ENCODE measurements at places on chromosomes 7 and 10.

- DNase-seq = no peak
These were observed 124.3 kb downstream of the KLF6 start for GRCh38 chr10:3660753-3661152.

DNA sequence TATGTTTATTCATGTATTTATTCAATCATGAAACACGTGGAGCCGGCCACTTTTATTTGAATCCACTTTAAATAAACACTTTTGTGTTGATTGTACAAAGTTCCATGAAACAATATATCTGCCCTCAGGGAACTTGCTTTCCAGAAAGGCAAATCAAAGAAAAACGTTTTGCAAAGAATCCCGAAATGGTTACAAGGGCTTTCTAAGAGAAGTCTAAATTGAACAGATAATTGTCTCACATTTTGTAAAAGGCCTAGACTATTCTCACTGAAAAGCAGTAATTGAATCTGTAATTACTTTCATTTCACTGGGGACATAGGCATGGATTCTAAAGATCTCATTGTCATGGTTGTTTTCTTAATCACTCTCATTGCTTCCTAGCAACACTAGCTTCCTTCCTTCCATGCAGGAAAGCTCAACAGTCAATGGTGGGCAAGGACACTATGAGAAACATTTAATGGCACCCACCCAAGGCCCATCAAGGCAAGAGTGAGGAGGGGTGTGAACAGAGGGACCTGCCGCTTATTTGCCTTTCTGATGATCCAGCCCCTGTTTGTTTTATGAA lies 622.4 kb upstream of the C7orf33 start:
- DNase-seq = no peak

- DNase-seq = no peak
These were observed 63.8 kb downstream of the ATAD1 start for GRCh38 chr10:87753995-87754866.

GRCh38 chr7:36171503-36171902 lies 18.4 kb downstream of the EEPD1 start:
- no peak for DNase-seq

DNA sequence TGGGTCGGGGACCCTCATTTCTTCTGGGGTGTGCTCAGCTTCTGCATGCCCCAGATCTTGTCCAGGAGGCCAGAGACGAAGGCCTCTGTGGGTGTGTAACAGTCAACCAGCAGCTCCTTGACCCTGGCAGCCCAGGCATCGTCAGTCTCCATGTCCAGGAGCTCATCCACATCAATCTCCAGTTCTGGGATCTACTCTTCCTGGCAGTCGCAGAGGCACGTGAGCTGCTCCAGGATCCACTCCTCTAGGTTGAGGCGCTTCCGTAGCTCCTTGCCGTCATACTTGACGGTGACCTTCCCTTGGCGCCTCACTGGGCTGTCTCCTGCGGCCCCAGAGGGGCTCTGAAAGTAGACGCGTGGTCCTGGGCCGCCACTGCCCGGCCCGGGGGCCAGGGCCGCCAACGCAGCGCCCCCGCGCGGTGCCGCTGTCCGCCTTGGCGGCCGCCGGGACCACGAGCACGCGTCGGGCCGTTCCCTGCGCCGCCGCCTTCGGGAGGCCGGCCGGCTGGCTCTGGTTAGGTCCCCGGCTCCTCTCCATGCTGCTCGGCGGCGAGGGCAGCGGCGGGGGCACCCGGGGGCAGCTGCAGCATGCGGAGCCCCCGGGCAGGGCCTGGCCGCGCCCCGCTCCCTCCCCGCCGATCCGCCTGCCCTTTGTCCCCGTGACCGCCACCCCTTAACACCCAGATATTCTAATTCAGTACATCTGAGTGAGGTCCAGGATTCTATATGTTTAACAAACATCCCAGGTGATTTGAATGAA lies 170.5 kb downstream of the SEPTIN7 start:
- DNase-seq = no peak

GRCh38 chr10:76429368-76430060 lies 998.1 kb downstream of the LRMDA start:
- peak; percentile 41 for DNase-seq

DNA sequence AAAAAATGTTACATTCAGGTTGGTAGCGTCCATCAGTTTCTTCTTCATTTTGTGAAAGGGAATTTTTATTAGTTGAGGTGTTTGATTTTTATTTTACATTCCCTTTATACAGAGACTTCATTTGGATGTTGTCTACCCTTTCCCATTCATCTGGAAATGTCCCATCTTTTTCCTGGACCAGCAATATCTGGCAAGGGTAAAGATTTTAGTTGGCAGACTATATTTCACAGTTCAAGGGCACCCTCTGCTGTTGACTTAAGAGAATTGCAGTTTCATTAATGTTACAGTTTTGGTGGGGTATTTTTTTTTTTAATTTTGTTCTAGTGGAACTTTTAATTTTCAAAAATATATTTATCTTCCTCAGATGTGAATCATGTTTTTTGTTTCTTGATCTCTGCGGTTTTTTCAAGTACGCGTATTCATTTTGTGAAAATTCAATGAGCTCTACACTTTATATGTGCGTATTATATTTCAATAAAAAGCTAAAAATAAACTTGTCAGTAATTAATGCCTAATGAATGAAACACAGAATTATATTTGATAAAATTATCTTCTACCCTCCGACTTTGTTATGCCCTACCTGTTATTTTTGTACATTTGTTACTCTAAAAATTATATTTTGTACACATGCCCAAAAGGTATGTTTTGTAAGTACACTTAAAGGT lies 97.9 kb upstream of the KLF14 start:
- peak; percentile 31 for DNase-seq

GRCh38 chr7:11252705-11253272 lies 279.1 kb downstream of the PHF14 start:
- no peak for DNase-seq

- no peak for DNase-seq
These were observed 35.7 kb upstream of the UNC5B start for GRCh38 chr10:71176661-71177060.

GRCh38 chr10:38605153-38605661 lies 511.1 kb downstream of the ZNF37A start:
- no peak for DNase-seq

- DNase-seq = no peak
These were observed 87.3 kb downstream of the C10orf105 start for GRCh38 chr10:71632200-71632820.

- DNase-seq = no peak
These were observed 23.6 kb downstream of the SKIDA1 start for GRCh38 chr10:21501731-21502347.

DNA sequence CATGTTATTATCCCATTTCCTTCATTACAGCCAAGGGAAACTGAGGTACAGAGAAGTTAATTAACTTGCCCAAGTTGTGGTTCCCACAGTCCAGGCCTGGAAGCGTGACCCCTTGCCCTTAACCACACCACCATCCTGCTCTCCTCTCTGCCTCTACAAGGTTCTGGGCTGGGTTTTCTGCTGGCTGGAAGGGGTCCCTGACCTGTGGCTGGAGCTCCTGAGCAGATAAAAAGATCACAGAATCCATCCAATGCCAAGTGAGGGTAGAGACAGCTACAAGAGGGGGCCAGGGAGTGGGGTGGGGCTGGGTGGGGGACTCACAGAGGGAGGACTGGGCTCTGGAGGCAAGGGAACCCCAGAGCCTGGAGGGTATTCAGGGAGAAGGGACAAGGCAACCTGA lies 9.7 kb downstream of the ASB10 start:
- no peak for DNase-seq

GRCh38 chr7:2698581-2699288 lies 10.7 kb downstream of the AMZ1 start:
- no peak for DNase-seq

GRCh38 chr7:6012355-6013104 lies 3.5 kb downstream of the AIMP2 start:
- peak; percentile 67 for DNase-seq

DNA sequence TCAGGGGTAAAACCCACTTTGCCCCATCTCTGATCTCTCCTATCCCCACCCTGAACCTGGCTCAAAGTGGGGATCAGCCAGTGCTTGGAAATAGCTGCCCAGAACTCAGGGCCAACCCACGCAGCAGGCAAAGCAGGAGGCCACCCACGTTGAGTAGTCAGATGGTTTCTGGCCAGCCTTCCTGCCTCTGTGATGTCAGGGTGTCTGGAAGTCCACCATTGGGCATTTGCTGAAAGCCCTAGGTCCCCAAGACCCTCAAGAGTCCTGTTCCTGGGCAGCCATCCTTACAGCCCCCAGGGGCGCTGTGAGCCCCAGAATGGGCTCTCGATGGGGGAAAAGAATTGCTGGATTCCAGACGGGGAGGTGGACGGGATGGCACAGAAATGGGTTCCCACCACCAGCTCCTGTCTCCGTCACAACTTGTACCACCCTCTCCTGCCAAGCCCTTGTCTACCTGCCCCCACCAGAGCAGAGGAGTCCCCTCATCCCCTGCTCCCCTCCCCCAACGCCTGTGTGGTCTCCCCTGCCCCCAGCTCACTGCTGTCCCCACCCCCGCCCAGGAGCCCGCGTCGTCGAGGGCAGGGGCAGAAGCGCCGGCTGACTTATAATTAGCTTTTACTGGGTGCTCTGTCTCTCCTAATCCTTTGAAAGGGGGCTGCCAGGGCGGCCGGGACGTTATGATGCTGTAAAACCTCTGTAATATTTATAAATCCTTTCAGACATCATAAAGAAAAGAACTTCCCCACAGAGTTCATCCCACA lies 3.9 kb downstream of the MYL10 start:
- peak; percentile 55 for DNase-seq

GRCh38 chr10:42553064-42553407 lies 85.3 kb downstream of the ZNF33B start:
- no peak for DNase-seq

DNA sequence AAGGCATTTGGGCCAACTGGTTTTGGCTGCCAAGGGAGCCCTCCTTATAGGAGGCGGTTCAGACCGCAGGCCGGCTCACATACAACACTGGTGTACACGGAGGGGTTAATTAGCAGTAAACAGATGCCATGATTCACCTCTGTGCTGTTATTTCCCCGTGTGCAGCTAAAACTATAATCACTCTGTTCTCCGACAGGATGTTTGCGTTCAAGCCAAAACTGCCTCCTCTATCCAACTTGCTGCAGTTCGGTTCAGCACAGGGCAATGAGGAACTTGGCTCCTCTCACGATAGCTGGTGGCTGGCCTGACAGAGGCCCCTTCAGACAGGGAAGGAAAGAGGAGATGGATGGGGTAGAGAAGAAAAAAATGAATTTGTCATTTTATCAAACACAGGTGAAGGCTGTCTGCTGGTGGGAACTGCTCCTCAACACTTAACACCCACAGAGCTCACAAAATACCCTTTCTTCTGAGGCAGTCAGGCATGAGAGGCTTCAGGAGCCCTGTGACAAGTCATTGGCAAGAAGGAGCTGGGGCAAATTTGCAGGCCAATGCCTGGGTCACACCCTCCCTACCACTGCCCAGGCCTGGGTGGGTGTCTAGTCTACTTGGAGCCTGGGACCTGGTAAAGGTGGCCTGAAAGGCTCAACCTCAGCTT lies 24.0 kb downstream of the KCNMA1 start:
- no peak for DNase-seq

- no peak for DNase-seq
These were observed 52.2 kb downstream of the MAGI2 start for GRCh38 chr7:79401254-79401653.

- DNase-seq = no peak
These were observed 221.3 kb upstream of the TCERG1L start for GRCh38 chr10:131532745-131533341.

- no peak for DNase-seq
These were observed 239.7 kb upstream of the MKLN1 start for GRCh38 chr7:131087756-131088658.

DNA sequence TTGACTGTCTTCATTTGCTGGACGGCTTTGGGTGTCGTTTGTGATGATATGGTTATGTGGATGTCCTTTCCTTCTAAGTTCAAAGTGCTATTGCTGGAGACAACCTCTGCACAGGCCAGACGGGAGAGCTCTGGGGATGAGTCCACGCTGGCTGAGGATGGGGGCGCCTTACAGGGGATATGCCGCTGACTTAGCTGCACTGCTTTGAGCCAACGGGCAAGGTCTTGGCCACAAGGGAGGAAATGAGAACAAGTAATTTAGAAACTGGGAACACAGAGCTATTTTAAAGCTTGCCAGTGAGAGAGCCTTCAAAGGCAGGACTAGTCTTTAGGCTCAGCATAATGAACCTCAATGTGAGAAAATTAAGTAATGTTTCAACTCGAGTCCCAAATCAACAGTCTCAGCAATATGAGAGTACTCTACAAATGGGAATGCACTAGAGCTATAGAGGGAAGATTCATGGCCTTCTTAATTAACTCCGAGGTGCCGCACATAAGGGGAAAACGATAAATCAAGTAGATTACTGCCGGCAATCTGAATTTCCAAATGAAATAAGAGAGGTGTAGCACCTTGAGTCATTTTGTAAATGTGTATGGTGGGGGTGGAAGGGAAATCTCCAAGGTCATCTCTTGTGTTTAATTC lies 209.3 kb downstream of the JAZF1 start:
- DNase-seq = no peak

- no peak for DNase-seq
These were observed 24.1 kb upstream of the LRRC17 start for GRCh38 chr7:102888561-102889233.

- no peak for DNase-seq
These were observed 71.8 kb upstream of the PIK3CG start for GRCh38 chr7:106793015-106793975.

DNA sequence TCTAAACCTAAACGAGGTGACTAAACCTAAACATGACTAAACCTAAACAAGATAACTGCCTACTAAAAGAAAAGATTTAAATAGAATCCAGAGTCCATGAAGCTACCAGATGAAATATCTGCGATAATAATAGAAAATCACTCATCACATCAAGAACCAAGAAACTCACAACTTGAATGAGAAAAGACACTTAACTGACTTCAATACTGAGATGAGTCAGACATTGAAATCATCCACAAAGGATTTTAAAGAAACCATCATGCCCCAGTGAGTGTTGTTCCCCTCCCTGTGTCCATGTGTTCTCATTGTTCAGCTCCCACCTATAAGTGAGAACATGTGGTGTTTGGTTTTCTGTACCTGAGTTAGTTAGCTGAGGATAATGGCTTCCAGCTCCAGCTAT lies 416.0 kb downstream of the CALN1 start:
- DNase-seq = no peak

DNA sequence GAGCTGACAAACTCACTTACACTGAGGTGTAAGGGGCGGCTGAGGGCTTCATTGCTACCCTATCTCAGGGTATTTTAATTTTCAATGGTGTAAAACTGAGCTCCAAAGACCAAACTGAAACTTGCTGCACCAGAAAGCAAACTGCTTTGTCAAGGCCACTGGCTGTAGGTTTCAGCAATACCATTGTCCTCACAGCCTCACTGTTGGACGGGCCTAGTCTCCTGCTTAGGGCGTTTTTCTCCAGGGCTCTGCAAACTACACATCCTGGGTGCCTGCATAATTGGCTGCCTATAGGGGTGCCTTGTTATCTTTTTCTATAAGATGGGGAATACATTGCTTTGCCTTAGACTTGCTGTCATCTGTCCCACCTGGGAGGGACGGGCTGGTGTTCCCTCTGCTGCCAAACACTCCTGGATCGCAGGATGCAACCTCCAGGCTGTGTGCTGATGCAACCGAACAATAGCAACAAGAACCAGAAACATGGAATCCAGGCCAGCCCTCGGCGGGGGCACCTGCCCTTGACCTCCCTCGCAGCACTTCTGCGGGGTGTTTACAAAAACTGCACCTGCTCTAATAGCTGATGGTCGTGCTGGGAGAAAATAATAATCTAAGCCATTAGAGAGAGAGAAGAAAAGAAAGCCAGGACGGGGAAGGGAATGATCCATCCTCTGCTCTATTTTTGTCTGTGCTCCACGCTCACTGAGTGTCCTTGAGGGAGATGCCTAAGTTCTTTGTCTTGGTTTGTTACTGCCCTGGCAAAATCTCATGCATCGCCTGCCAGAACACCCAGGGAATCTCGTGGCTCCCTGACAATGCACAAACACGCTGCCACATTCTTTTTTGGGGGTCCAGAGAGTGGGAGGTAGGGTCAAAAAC lies 104.5 kb downstream of the GALNT17 start:
- DNase-seq = no peak
